ENCODE measurements at places on chromosomes 1 and 21.

- no peak for DNase-seq
Measured at GRCh38 chr21:16040601-16041000, 310.8 kb downstream of the USP25 start.

- no peak for DNase-seq
Measured at GRCh38 chr21:30223596-30223995, 7.7 kb upstream of the CLDN8 start.

- DNase-seq = no peak
Measured at GRCh38 chr21:44632067-44632466, 5.1 kb upstream of the KRTAP10-10 start.

GRCh38 chr1:30041741-30042437, 681.5 kb downstream of the MATN1 start:
- no peak for DNase-seq

GRCh38 chr1:214476229-214476985, 75.0 kb downstream of the PTPN14 start:
- peak; percentile 50 for DNase-seq

DNA sequence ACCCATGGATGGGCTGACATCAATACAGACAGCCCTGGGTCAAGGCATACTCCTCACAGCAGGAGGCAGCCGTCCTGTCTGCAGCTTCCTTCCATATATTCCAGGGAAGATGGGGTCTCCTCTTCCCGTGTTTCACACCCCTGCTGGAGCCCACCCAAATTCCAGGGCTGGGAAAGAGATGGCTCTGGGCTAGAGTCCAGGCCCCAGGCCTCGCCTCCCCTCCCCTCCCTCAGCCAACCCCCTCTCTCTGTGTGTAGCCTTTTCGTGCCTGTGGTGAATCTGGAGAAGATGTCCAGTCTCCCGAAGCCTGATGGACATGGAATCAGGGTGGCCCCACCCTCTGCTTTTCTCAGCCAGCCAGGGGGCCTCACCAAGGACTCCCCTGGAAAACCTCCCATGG, 3.6 kb downstream of the ATXN7L2 start:
- DNase-seq = no peak

DNA sequence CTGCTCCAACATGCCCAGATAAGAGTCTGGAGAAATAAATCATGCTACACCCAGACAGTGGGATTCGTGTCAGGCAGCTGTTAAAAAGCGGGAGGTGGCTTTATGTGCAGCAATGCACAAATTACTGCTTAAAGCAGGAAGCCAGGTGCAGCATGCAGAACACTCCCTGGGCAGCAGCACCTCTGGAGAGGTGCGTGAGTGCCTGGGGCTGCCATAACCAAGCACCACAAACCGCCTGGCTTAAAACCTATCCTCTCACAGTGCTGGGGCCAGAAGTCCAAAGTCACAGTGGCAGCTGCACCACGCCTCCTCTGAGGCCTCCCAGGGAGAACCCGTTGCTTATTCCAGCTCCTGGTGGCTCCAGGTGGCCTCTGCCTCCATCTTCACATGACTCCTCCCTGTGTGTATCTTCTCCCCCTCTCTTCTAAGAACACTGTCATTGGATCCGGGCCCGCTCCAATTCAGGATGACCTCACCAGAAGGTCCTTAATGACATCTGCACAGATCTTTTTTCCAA, 115.6 kb downstream of the SIK1 start:
- DNase-seq = no peak

DNA sequence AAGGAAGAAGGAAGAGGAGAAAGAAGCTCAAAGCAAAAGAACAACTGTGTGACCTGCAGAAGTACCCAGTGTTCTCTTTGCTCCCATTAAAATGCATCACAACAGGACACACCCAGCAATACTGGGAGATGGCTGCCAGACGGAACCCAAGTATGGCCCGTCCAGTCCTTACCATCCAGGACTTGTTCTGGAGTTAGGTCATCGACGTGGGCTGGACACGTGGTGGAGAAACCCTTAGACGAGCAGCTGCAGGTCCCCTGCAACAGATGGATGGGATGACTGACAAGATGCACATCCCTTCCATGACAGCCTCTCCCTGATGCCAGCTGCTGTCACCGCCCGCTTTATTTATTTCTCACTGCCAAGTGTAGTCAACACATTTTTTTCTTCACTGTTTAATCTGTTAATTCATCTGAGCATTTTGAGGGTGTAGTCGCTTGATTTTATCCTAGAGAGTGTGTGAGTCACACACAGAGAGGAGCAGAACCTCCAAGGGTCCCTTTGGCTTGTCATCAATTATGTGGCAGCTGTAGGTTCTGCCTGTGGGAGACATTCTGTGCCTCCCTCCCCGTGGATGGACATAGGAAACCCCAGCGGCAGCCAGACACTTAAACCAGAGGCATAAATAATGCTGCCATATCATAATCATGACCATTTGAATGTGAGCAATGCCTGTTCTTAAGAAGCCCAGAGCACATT, 80.9 kb downstream of the ABCA4 start:
- DNase-seq = no peak

Measured in H9 (cell line).